ENCODE measurements at places on chromosomes 6 and 20.

DNA sequence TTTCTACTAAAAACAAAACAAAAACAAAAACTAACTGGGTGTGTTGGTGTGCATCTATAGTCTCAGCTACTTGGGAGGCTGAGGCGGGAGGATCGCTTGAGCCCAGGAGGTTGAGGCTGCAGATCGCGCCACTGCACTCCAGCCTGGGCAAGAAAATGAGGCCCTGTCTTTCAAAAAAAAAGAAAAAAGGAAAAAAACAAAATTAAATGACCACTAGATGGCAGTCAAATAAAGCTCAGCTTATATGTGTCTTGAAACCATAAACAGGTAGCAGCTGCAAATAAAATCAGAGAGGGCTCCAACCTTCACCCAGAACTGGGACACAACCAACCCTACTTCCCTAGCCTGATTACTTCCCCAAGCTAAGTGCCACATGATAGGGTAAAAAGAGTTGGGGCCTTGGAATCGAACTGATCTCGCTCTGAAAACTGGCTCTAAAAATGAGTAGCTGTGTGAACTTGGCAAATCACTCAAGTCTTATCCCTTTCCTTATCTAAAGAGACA lies 67.1 kb upstream of the ADGRF4 start:
- peak; percentile 61 for DNase-seq

DNA sequence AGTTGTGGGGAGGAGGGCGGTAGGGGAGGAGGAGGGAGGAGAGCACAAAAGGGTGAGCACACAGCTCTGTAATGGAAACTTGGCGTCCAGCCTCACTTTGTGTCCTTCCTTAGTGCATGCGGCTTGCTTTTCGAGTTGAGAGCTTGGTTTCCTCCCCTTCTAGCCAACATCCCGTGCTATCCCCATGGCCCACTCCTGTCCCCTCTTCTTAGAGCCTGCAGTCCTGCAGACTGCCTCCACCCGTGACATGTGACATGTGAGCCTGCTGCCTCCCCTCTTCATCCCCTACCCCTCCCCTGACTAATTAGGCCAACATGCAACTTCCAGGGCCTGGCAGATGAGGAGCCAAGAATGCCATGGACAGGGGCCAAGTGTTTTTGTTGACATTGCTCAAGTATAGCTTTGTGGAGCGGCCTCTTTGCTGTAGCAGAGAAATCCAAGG lies 63.2 kb downstream of the SLC24A3 start:
- DNase-seq: peak; percentile 54

DNA sequence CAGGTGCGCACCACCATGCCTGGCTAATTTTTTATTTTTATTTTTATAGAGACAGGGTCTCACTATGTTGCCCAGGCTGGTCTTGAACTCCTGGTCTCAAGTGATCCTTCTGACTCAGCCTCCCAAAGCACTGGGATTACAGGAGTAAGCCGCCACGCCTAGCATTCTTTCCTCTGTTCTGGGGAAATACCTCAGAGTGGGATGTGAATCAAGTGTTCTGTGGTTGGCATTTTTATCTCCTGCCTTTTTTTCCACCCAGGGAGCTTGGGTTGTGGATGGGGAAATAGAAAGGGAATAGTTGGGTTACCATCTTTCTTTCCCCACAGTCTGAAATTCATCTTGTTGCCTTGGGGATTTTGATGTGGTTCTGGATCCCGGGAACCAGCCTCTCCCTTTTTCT lies 24.1 kb downstream of the TFAP2C start:
- no peak for DNase-seq

DNA sequence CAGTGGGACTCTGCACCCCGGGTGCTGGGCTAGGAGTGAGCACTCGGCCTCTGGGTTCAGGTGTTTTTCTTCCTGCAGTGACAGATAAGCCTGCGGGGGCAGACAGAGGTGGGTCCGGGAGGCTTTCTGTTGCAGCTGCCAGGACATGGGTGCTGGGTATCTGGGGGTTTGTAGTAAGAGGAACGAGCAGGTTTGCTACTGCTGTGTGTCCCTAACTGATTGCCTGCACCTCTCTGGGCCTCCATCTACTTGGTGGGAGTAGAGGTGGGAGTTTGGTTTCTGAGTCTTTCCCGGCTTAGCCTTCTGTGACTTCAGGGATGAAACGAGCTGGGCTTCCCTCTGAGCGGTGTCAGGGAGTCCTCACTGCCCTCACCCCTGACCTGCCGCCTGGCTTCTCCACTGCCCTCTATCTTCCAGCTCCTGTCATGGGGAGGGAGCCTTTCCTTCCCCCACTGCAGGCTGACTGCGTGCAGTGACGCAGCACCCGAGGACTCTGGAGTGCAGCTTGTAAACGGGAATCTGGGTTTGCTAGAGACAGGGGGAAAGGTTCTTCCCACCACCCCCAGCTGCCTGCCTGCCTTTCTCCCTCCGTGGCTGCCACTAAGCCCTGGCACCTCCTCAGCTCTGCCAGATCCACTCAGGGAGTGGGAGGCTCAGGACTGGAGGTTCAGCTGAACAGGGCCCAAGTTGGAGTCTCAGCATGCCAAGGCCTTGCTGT lies 6.7 kb downstream of the DLGAP4 start:
- no peak for DNase-seq

DNA sequence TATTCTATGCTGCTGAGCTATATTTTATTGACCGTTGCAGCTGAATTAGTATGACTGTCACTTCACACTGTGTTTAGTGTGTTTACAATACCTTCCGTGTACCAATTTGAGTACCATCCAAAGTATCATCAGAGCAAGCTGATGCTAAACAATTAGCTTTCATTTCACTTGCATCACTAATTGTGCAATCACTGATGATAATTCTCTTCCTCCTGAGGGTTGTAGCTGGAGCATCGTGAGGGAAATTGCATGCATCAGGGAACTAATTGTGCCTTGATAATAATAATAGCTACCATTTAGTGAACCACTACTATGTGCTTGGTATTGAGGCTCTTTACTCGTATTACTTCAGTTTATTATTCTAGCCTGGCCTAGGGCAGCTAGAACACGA lies 384.8 kb upstream of the SOX4 start:
- DNase-seq: no peak

- DNase-seq: no peak
These were observed 12.4 kb downstream of the SERINC1 start for GRCh38 chr6:122459240-122459639.

GRCh38 chr6:168408504-168409136 lies 32.4 kb upstream of the SMOC2 start:
- DNase-seq: no peak

- DNase-seq: peak; percentile 53
These were observed 43.1 kb downstream of the SLC17A5 start for GRCh38 chr6:73610444-73611275.

GRCh38 chr20:63457737-63458136 lies 14.7 kb downstream of the KCNQ2 start:
- DNase-seq: peak; percentile 22

GRCh38 chr6:108134213-108134970 lies 31.4 kb upstream of the NR2E1 start:
- no peak for DNase-seq

DNA sequence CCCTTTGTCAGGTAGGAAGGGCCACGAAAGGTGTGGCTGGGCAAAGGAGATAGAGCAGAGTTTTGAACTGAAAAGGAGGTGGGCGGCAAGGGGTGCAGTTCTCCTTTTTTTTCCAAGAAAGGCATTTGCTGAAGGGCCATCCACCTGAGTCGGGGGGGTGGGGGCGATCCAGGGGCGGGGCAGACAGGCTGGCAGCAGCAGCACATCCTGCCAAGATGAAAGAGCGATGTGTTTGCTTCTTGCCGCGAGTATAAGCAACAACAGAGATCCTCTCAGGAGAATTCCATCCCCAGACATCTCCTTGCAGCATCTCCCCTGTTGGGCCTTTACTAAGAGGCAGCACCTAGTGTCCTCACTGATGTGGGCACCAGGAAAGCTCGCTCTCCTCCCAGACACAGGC lies 516.5 kb downstream of the CD83 start:
- no peak for DNase-seq

DNA sequence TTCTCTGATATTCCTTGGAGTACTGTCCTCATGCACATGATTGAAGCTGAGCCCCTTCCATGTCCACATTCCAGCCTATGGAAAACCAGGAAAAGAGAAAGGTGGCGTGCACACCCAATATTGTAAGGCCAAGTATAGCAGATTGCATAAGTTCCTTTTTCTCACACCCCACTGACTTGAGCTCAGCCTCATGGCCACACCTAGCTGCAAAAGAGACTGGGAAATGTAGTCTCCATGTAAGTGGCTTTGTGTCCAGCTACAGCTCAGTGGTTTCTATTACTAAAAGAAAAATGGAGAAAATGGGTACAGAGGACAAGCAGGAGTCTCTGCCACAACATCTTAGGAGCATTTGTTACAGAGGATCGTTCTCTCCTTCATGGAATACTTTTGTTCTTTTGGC lies 10.8 kb upstream of the UST start:
- DNase-seq: no peak

- DNase-seq: no peak
These were observed 140.3 kb downstream of the SMOC2 start for GRCh38 chr6:168581236-168581635.

GRCh38 chr6:150547502-150548222 lies 52.0 kb upstream of the PLEKHG1 start:
- DNase-seq: no peak

DNA sequence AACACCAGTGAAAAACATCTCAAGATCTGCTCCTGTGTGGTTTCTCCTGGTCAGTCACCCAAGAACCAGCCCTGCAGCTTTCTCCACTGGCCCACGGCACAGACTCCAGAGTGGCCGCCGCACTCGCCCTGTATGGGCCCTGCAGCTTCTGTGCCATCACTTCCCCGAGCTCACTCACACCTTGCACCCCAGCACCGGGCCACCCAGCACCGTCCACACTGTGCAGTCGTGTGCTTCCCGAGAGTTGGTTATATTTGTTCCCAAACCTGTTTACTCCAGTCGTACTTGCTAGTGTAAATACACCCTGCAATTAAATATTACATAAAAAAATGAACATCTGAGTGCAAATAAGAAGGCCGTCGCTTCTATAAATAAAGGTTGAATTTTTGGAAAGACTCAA lies 341.7 kb downstream of the CDH26 start:
- DNase-seq: no peak

- DNase-seq: no peak
These were observed 783.4 kb upstream of the CHD6 start for GRCh38 chr20:42401613-42402012.

DNA sequence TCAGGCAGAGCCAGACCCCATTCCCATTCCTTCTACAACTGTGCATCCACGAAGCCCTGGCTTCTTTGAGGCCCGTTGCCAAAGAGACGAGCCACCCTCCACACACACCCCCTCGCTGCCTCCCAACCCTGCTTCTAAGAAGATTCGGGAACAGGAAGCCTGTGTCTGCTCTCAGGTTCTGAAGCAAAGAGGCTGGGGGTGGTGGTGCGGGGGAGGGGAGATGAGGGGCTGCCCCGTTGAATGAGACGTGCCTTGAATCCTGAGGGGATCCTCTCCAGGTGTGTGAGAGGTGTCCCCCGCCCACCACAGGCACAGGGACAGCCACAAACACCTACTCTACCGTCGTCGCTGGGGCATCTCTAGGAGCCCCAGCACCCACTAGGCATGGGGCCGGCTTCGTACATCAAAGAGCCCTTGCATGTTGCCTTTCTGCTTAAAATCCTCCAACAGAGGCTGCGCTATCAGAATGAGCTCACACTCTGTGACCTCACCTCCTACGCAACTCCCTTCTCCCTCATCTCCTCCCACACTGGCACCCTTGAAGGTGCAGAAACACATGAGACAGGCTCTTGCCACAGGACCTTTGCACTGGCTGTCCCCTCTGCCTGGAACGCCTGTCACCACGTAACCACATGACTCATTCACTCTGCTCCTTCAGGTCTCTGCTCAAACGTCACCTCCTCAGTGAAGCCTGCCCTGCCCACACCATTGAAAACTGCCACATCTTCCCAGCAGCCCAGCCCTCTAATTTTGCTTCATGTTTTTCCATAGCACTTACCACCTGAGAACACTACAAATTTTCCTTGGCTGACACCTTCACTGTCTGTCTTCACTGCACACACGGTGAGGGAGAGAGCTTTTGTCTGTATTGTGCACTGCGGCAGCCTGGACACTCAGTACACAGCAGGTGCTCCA lies 58.5 kb downstream of the PREX1 start:
- DNase-seq: peak; percentile 29

- peak; percentile 66 for DNase-seq
These were observed 213.6 kb upstream of the DTNBP1 start for GRCh38 chr6:15876406-15876805.

GRCh38 chr20:46552460-46553420 lies 2.3 kb upstream of the OCSTAMP start:
- DNase-seq: no peak

DNA sequence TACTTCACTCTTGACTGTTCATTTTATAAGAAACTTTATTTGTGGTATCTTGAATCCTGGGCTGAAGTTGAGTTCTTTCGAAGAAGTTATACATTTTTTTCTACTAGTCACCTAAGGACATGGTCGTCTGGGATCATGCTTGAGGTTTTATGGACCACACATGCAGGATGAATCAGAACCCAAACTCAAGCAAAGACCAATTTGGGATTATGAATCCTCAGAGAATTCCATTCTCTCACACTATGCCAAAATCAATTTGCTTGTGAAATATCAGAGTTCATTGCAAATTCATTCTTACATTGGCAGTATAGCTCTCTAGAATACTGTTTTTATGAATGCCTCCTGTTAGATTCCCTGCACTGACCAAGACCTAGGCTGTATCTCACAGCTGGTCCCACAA lies 114.3 kb upstream of the HDAC2 start:
- peak; percentile 72 for DNase-seq

- DNase-seq: no peak
These were observed 30.1 kb upstream of the APMAP start for GRCh38 chr20:25022680-25023079.

DNA sequence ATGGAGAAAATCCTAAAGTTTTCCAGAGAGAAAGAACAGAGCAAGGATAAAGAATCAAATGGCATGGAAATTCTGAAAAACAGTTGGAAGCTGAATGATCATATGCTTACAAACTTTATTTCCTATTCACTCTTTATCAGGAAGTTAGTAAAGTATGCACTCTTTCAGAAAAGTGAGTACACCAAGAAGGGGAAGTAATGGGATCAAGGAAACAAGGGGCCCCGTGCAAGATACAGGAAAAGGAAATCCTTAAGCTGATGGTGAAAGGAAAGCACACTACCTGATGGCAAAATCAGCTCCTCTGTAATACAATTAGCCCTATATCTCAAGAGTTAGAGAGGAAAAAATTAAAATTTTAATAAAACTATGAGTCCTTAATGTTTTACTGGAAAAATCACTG lies 14.0 kb downstream of the CALHM6 start:
- DNase-seq: no peak

DNA sequence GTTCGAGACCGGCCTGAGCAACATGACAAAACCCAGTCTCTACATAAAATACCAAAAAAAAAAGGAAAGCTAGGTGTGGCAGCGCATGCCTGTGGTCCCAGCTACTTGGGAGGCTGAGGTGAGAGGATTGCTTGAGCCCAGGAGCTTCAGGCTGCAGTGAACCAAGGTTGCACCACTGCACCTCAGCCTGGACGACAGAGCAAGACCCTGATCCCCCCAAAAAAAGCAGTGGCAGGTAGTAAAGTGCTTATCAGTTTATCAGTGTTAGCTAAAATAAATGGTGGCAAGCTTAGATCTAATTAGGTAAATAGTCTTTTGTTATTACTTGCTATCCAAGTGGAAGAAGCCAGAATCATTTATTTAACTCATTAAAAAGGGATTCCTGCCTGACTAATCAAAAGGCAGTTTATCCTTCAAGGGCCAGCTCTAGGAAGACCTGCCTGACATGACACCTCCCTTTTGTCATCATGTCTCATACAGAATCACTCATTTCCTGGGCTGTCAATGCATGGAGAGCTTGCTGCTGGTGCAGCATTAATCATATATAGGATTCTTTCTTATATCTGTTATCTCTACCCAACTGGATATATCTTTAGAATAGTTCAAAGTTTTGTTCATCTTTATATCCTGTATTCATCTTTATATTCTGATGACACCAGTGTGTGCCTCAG lies 9.6 kb downstream of the DSTN start:
- peak; percentile 39 for DNase-seq
